ENCODE measurements at places on chromosomes 7 and 10. TPM values are rescaled to one million over a fixed set of nuclear protein-coding genes. Genes with fewer than 3 reads are reported as not detected.

- DNase-seq, result no peak
Observed at GRCh38 chr7:4816419-4817080, 41.1 kb downstream of the AP5Z1 start.

- no peak for DNase-seq
Observed at GRCh38 chr10:109934958-109935793, 11.9 kb upstream of the XPNPEP1 start.

- peak; percentile 84 for DNase-seq
Observed at GRCh38 chr7:116210345-116211005, at the start of gene TES. TES (plus strand) TSS chr7:116210539; CDS start chr7:116210708, 169 bp downstream.

DNA sequence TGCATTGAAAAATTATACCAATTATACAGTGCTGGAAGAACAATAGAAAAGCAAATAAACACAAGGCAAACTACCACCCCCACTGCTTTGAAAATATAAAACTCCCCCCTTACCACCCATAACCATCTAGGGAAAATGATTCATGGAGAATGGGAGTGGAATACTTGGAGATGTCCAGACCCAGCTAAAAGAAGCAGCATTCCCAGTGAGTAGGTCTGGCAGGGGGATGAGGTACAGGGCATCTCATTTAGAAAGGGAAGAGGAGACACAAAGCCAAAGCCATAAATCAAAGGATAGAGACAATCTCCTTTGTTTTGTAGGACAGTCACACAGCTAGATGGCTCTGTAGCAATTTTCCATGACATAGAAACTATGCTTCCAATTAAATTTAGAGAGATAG, 36.0 kb upstream of the DGKI start:
- DNase-seq, result no peak

GRCh38 chr10:74322141-74322540, 171.1 kb downstream of the ADK start:
- no peak for DNase-seq

DNA sequence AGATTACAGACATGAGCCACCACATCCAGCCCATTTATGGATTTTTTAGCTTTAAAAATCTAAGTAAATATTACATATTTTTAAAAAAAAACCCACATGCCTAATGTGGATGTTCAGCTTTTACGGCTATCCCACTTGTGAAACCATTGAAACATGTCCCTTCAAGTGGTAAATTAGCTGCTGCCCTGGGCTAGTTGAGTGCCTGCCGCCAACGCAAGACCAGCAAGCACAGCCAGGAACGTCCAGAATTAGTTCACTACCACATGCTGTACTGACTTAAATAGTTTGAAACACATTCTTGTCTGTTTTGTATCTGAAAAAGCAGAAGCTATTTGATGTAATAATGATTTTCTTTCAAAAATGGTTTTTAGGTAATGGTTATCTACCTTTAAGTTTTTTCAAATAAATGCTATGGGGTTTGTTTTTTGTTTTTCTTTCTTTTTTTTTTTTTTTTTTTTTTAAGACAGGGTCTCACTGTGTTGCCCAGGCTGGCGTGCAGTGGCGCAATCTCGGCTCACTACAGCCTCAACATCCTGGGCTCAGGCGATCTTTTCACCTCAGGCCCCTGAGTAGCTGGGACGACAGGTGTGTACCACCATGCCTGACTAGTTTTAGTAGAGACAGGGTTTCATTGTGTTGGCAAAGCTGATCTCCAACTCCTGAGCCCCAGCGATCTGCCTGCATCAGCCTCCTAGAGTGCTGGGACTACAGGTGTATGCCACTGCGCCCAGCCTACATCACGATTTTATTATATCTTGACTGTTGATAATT, 57.0 kb downstream of the KLRG2 start:
- no peak for DNase-seq

Gene AQP1
- total RNA-seq, result 45.5 TPM

Gene PON1
- not detected for total RNA-seq

GRCh38 chr7:141359262-141359661, 191.9 kb upstream of the AGK start:
- no peak for DNase-seq
